Stimulated activated CD8-positive, alpha-beta memory T cell treated with anti-CD3 and anti-CD28 coated beads, Interleukin-4, amount 100 ng/mL, for 24 hours (primary cell): ENCODE measurements at places on chromosomes 13 and 19.

- DNase-seq = no peak
These were observed 5.4 kb downstream of the DDX39A start for GRCh38 chr19:14413693-14414181.

- no peak for DNase-seq
These were observed 1.1 kb upstream of the PLVAP start for GRCh38 chr19:17378271-17378670.

DNA sequence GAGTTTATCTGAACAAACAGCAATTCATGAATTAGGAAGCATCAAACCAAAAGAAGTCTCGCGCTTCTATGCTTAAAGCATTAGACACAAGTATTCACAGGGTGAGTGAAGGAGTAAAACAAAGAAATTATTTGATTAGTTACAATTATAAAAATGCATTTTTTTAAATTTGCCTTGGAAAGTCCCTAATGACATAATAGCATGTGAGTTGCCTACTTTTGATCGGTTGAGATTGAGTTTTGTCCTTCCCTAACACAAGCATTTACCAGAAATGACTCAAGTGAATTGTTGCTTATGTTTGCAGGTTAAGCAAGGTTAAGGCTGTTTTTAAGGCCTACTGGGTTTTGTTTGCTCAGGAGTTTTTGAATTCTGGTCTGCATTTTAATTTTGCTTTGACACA lies 389 bp upstream of the ZNF649 start:
- no peak for DNase-seq

DNA sequence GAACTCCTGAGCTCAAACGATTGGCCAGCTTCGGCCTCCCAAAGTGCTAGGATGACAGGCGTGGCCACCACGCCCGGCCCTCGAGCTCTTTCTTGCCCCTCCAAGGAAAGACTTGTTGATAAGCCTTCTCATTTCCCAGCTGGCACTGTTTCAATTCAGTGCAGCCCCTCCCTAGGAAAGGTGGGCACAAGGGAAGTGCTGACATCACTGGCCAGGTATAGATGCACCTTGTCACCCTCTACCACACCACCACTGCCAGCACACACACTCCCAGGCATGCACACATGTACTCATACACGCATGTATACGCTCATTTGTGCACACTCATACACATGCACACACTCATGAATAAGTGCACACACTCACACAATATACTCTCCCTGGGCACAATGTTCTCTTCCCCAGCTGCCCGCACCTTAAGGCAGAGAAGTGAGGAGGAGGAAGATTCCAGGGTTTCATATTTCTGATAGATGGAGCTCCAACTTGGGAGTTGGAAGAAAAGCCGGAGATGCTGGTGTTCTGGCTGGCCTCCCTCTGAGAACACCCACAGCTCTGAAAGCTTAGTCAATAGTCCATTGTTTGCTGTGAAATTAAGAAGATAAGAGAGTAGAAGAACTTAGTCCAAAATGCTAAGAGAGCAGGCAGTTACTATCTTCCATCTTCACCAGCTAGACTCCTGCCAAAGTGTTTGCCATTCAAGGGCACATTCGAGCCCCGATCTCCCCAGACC lies 196.7 kb downstream of the FOXO1 start:
- no peak for DNase-seq

GRCh38 chr13:34034411-34034810 lies 216.5 kb downstream of the RFC3 start:
- no peak for DNase-seq

DNA sequence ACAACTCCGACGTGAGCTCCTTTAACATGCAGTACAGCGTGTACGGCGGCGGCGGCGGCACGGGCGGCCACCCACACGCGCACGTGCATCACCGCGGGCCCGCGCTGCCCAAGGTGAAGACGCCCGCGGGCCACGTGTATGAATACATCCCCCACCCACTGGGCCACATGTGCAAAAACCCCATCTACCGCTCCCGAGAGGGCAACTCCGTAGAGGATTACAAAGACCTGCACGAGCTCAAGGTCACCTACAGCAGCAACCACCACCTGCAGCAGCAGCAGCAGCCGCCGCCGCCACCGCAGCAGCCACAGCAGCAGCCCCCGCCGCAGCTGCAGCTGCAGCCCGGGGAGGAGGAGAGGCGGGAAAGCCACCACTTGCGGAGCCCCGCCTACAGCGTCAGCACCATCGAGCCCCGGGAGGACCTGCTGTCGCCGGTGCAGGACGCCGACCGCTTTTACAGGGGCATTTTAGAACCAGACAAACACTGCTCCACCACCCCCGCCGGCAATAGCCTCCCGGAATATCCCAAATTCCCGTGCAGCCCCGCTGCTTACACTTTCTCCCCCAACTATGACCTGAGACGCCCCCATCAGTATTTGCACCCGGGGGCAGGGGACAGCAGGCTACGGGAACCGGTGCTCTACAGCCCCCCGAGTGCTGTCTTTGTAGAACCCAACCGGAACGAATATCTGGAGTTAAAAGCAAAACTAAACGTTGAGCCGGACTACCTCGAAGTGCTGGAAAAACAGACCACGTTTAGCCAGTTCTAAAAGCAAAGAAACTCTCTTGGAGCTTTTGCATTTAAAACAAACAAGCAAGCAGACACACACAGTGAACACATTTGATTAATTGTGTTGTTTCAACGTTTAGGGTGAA lies 6.6 kb downstream of the SLITRK5 start:
- no peak for DNase-seq

- no peak for DNase-seq
These were observed 9.2 kb upstream of the ZNF358 start for GRCh38 chr19:7506385-7507328.

DNA sequence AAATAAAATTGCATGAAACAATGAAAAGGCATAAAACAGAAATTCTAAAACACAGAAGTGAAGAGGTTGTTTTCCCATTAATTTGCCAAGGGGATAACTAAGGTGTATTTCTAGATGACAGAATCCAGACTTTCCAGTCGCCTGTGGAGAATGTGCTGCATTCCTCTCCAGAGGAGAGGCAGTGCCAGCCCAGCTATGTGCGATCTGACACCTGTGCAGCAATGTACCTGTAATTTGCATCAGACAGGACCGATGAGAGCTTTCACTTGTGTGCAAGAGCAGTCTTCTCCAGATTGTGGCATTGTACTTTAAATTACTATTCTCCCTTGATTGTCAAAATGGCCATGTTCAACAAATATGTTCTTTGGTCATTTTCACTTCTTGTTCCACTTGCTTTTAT lies 1037.9 kb downstream of the EFNB2 start:
- DNase-seq = no peak

- no peak for DNase-seq
These were observed 79.3 kb downstream of the PTPRS start for GRCh38 chr19:5261156-5261890.

DNA sequence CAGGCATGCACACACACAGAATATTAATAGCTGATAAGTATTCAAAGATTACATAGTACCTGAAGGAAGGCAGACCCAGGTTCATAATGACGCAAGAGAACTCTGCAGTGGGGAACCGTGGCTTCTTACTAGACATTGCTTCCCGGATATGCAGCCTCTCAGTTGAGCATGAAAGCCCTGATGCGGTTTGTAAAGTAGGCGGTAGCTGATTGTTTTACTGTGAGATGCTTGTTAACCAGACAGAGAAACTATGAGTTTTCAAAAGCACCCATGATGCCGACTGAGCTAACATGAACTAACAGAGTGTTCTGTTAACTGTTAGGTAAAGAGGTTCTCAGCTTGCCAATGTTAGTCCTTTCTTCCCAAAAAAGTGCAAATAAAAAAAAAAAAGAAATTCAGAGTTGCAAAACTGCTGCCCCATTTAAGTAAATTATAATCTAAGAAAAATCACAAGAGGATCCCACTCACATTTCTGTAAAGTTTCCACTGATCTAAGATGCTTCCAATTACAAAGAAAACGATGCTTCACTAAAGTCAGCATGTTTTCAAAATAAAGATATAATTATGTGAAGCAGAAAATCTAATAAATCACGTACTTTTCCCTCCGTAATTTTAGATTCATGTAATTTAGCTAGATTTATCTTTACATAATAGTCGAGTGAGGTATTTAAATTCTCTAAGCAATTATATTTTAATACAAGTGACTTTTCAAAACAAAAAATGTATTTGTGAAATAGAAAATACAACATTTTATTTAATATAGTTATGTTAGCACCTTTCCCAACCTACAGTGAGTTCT lies 2.2 kb downstream of the FLT1 start:
- DNase-seq = peak; percentile 8

DNA sequence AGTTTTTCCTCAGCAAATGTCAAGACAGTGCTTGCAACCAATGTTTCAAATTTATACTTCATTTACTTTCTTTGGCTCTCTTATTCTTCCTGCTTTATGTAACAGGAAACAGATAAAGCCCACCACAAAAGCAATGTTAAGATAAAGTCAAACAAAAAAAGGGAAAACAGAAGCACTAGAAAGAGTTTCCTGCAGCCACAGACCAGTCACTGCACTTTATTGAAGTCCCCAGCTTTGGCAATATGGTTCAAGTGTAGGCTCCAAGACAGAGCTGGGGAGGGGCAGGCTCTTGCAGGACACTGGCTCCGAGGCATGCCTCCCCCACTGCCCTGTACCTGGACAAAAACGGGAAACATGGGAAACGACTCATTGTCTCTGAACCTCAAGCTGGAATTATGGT lies 15.3 kb upstream of the CDC16 start:
- DNase-seq = no peak

- DNase-seq = no peak
These were observed 214.5 kb downstream of the ABCC4 start for GRCh38 chr13:95086761-95087160.

GRCh38 chr13:105377452-105377851 lies 1158.0 kb downstream of the EFNB2 start:
- DNase-seq = no peak

DNA sequence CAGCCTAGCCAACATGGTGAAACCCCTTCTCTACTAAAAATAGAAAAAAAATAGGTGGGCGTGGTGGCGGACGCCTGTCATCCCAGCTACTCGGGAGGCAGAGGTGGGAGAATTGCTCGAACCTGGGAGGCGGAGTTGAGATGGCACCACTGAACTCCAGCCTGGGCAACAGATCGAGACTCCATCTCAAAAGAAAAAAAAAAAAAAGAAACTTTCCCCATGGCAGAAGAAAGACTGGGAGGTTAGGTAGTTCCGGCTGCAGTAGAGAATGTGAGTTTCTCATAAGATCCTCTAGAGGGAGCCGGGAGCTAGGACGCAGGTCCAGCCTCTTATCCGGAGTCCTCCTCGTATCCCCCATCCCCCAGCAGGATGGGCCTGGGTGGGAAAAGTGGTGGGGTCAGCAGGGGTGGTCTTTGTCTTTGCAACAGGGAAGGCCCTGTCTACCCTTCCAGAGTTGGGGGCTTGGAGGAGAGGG lies 13.2 kb upstream of the CREB3L3 start:
- DNase-seq = no peak

GRCh38 chr19:3125900-3126524 lies 9.8 kb upstream of the GNA15 start:
- peak; percentile 71 for DNase-seq

- no peak for DNase-seq
These were observed 1379.8 kb upstream of the ATXN8OS start for GRCh38 chr13:68727798-68728197.

GRCh38 chr13:113937527-113938180 lies 36.2 kb downstream of the C13orf46 start:
- DNase-seq = no peak

DNA sequence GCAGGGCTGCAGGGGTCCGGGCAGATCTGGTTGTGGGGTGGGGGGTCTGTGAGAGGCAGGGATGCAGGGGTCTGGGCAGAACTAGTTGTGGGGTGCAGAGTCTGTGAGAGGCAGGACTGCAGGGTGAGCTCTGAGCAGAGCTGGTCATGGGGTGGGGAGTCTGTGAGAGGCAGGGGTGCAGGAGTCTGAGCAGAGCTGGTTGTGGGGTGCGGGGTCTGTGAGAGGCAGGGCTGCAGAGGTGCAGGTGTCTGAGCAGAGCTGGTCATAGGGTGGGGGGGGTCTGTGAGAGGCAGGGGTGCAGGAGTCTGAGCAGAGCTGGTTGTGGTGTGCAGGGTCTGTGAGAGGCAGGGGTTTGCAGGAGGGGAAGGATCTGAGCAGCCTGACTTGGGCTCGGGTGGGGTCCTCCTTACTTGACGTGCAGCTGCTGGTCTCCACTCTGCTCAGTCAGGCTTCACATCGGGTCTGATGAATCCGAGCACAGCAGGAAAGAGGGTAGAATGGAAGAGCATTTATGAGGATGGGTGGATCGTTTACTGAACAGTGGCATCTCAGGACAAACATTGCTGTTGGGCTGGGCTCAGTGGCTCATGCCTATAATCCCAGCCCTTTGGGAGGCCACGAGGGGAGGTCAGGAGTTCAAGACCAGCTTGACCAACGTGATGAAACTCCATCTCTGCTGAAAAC lies 31.2 kb downstream of the IGFL2 start:
- DNase-seq = no peak

DNA sequence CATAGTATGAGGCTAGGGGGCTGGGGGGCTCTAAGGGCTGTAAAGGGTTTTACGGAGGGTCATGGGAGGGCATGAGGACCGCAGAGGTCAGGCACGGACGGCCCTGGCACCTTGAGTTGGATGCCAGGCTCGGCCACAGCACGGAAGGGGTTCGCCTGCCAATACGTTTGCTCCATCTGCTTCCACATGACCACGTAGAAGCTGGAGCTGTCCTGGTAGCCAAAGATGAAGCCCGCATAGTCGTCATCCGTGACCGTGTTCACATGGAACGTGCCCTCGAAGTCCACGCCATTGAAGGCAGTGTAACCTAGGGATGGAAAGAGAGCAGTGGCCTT lies 6.4 kb downstream of the COMP start:
- no peak for DNase-seq

DNA sequence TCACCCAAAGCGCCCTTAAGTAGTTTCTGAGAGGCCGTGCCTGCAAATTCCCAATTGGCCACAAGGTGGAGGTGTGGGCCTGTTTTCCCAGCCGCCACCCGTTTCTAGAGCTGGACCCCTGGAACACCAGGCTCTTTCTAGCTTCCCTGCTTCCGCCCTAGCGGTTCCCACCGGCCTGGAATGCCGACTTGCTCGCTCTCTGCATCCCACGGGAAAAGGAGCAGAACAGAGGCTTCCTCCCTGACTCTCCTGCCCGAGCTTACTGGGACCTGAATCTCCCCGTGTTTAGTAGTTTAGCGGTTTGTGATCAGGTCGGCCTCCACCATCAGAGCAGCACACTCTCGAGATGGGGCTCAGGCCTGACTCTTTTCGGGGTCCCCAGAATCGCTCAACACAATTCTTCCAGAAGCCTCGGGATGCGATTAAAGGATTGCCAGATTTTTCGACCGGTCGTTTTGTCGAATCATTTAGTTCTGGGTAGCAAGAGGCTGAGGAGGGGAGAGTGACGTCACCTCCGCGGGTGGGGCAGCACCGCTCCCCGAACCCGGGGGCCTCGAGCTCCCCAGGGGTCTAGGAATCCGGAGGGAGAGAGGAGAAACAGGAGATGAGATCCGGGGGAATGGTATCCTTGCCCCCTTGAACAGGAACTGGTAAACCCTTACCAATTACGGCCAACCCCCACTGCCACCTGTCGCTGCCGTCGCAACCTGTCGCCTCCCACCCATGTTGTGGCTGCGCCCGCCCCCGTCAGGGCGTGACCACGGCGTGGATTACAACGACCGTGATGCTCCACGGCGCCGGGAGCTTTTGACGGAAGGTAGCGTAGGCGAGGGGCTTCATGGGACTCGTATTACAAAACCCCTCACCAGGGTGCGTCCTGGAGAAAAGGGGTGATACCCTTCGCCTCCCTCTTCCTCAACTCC lies 8.0 kb downstream of the NAPSA start:
- DNase-seq = peak; percentile 84
